ENCODE measurements at places on chromosomes 6 and 20.

- DNase-seq = no peak
Observed at GRCh38 chr6:109718991-109719390, 27.9 kb downstream of the FIG4 start.

DNA sequence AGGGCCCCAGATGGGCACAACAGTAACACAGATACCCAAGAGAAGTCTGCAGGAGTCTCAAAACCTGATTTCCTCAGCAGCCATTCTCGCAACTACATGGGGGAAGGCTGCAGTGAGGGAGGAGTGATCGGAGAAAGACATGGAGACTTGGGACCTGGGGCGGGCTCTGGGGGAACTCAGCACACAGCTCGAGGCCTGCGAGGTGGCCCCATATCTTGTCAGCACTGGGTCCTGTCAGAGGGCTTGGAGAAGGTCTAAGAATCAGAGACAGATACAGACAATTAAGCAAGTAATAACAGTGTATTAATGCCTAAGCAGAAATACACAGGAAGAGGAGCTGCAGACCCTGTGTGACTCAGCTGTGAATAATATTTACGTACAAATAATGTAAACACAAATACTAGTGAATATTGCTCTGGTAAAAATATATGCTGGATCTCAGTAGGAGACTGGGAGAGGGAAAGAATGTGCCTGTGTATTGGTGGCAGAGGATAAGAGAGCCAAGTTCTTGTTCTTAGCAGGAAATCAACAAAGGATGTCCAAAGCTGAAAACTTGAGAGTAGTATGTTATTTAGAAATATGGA is 336.2 kb downstream of the ZFAND3 start:
- no peak for DNase-seq

DNA sequence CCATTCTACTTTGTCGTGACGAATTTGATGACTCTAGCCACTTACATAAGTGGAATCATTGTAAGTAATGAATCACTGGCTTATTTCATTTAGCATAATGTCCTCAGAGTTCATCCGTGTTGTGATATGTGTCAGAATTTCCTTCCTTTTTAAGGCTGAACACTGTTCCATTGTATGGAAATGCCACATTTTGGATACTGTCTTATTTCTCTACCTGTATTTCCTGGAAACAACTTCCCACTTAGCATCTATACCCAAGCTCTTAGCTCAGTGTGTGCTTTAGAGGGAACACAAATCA is 28.8 kb upstream of the GGTLC1 start:
- DNase-seq = no peak

DNA sequence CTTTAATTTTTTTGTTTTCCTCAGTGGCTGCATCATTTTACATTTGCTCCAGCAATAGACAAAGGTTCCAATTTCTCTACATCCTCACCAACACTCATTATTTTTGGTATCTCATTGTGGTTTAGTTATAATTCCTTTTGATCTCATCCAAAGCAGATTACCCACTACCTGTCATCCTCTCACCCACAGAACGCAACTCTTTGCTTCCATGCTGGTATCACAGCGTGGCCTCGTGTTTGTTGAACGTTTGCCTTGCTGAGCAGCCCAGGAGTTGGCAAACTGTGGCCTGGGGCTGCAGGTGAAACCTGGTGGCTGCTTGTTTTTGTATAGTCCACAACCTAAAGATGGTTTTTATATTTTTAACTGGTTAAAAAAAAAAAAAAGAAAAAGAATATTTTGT is 181.9 kb downstream of the BCAS1 start:
- no peak for DNase-seq

GRCh38 chr6:111347589-111347988 is 135.4 kb downstream of the REV3L start:
- no peak for DNase-seq

DNA sequence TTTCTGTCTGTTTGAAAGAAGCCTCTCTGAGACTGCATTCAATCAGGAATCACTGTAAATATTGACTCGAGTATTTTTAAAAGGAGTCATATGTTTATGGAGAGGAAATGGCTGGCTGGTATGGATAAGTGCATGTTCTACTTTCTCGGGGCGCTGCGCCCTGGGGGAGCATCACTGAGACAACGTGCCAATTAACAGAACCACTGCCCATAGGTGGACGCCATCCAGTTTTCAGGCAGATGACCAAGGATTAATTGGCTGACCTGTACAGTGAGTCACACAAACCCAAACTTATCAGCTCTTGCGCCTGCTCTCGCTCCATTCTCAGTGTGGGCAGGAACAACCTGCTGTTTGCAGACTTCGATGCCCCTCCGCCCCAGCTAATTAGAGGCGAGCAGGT is 571.2 kb downstream of the QKI start:
- no peak for DNase-seq

- DNase-seq = no peak
Observed at GRCh38 chr6:143361536-143362191, 88.8 kb downstream of the ADAT2 start.

GRCh38 chr6:34312259-34312658 is 63.5 kb upstream of the SMIM29 start:
- DNase-seq = no peak

DNA sequence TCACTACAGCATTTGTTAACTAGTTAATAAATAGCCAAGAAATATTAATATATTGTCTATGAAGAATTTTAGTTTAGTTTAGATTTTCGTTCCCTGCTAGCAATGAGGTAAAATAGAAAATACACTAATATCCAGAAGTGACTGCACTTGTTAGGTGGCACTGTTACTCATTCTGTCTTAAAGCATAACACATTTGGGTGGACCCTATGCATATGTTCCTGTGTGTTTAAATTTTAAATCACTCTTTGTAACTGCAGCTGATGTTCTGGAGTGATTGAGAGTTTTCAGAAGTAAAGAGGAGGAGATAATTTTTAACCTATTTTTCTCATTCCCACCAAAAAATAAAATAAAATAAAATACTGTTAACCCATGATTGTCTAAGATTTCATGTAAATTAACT is 73.9 kb upstream of the SOX4 start:
- DNase-seq = no peak

DNA sequence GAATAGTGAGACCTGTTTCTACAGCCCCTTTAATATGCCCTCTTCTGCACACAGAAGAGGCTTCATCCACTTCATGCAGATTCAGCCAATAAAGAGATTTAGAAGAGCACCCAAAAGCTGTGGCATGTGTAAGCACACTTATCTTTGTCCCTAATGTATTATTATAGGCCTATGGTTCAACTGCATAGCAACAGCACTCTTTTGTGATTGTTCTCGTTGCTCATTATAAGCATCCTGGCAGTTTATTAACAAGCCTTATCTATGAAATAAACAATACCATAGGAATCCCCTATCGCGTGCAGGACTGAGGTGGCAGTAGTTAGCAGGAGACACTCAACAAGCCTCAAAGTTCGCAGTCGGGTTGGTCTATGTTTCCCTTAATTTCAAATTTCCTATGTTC is 138.5 kb upstream of the BEND6 start:
- DNase-seq = no peak

DNA sequence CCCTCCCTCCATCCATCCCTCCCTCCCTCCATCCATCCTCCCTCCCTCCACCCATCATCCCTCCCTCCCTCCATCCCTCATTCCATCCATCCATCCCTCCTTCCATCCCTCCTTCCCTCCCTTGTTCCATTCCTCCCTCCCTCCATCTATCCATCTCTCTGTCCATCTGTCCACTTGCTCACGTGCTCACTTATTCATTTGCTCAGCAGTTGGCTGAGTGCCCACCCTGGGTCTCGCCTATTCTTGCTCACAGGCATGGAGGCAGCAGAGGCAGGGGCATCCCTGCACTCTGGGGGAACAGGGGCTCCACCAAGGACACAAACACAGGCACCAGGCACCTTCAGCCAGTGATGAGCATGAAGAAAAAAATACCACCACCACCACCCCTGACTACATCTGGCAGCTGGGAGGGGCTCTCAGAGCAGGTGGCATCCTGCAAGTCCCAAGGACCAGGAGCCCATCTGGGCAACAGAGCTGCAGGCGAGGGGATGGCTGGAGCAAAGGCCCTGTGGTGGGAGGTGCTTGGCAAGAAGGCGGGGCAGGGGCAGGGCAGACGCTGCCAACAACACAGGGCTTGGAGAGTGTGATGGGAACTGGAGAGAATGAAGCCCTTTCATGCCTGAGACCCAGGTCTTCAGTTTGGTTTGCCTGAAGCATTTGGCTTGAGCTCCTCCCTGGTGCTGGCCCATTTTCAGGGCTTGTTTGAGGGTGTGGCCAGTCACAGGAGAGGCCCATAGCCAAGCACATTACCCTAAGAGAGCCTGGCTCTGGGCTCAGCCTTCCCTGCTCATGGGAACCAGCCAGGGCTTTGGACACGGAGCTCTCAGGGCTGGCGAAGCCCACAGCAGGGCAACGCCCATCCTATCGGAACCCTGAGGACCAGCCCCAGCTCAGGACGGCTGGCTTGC is 40.2 kb upstream of the MRGBP start:
- DNase-seq = no peak

- no peak for DNase-seq
Observed at GRCh38 chr6:106316375-106316766, 9.2 kb downstream of the ATG5 start.

GRCh38 chr20:4469910-4470309 is 251.8 kb upstream of the PRND start:
- no peak for DNase-seq

DNA sequence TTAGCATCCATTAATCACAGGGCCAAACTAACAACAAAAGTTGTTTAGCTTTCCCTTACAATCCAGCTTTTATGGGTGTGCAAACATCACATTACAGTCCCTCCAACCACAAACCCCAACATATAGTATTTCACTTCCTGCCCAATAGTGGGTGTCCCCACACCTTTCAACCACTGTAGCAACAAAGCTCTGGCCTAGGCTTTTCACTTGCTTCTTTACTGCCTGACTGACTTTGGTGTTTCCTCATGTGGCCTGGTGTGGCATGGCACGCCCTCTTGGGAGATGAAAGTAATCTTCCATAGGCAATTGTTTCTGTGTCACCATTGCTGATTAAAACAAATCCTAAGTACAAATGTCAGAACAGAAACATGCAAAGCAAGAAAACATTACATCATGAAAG is 46.3 kb downstream of the MCM8 start:
- no peak for DNase-seq

- no peak for DNase-seq
Observed at GRCh38 chr6:5569491-5569890, 308.2 kb downstream of the FARS2 start.

DNA sequence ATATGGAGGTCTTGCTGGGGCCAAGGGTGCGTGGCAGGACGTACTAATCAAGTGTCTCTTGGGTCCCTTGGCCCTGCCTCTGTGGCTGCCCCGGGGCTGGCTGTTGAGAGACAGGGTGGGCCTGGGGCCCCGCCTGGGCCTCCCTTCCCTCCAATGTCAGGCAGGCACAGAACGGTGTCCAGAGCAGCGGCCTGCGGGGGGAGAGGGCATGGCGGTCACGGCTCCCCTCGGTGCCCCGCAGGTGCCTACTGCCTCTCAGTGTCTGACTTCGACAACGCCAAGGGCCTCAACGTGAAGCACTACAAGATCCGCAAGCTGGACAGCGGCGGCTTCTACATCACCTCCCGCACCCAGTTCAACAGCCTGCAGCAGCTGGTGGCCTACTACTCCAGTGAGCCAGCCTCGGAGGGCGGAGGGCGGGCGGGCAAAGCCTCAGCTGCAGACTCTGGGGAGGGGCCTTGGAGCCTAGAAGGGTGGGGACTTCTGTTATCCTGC is 50.0 kb downstream of the SRC start:
- DNase-seq = peak; percentile 70

DNA sequence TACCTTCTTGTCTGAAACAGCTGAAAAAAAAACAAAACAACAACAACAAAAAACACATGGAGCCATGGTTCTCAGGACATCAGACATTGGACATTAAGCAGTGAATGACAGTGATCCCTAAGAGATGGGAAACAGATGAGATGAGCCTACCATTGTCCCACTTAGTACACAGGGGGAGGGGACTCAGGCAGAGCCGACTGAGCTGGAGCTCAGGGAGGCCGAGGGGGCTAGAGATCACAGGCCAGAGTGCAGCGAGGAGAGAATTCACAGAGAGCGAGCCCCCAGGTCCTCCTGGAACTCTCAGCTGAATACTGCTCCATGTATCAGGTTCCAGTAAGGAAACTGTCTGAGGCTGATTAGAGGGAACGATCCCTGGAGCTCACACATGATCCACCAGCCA is 134.6 kb downstream of the GRM4 start:
- DNase-seq = no peak

DNA sequence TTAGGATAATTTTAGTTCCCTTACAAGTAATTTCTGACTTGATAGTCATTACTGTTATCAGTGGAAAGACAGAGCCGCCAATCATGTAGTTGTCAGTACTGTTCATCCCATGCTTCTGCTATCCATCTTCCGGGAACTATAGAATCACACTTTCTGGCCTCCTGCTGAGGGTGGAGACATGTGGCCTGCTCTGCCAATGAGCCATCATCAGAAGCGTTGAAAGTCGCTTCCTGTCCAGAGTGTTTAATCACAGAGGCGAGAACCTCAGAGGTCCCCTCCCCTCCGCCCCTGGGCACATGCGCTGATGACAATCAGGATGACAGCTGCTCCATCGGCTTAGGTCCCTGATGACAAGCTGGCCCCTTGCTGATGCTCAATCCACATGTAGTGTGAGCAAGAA is 3.0 kb downstream of the DDO start:
- DNase-seq = no peak

DNA sequence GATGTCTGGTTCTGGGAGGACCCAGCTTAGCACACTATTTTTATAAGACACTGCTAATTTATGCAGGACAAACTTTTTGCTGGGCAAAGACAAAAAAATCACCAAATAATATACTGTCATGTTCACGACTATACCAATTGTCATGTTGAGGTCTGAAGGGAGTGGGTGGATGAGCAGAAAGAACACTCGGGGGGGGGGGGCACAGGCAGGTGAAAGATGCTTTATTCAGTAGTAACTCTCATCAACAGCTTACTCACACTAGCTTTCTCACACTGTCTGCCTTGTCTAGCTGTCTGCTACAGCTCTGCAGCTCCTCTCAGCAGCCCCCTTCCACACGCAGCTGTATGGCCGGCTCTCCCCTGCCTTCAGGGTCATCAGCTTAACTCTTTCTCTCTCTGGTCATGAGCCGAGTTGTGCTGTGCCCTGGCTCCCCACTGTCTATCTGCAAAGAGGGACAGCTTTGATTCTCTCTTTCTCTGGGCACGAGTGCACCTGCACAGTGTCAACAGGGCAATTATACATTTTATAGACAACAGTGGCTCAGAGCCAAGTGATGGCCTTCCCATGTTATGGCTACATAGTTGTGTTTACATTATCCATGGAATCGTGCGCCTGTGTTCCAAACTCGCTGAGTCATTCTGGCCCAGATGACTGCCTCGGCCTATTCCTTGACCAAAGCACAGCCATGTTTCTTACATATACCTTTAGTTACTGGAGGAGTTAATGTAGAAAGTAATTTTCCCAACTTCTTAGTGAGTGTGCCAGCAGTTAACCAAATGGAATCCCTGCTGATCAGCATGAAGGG is 187.7 kb upstream of the PRSS16 start:
- DNase-seq = no peak

GRCh38 chr20:1879369-1879768 is 15.8 kb upstream of the SIRPA start:
- no peak for DNase-seq
